ENCODE measurements at places on chromosomes 1 and 21. TPM values are rescaled to one million over a fixed set of nuclear protein-coding genes. Genes with fewer than 3 reads are reported as not detected.

RHBG gene
- total RNA-seq = 0.85 TPM

KRTAP20-2 gene
- total RNA-seq = not detected

DRAXIN gene
- total RNA-seq = 0.51 TPM

BCL2L15 gene
- total RNA-seq = 92.5 TPM

DNA sequence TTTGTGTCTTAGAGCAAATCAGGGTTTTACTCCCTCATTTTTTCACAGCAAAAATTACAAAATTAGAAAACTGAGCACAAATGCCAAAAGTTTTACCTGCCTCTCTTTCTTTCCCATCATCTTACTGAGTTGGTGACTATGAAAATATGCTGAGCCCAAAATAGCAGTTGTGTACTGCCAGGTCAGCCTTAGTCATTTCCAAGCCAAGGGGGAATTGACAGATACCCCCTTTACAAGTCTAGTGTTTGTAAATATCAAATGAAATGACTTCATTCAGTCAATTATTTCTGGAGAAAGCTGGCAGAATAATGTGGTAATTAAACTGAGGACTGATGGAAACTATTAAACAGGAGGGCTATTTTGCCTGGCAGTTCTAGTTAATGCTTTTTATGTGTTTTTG is 11.4 kb upstream of the GORAB start:
- H3K4me1 ChIP-seq = no peaks in the 10 kb centered on the region
- H3K27ac ChIP-seq = no peak overlapping the region
- no peak for DNase-seq
- H3K36me3 ChIP-seq = no peaks in the 10 kb centered on the region
- H3K27me3 ChIP-seq = no peaks in the 10 kb centered on the region

DNA sequence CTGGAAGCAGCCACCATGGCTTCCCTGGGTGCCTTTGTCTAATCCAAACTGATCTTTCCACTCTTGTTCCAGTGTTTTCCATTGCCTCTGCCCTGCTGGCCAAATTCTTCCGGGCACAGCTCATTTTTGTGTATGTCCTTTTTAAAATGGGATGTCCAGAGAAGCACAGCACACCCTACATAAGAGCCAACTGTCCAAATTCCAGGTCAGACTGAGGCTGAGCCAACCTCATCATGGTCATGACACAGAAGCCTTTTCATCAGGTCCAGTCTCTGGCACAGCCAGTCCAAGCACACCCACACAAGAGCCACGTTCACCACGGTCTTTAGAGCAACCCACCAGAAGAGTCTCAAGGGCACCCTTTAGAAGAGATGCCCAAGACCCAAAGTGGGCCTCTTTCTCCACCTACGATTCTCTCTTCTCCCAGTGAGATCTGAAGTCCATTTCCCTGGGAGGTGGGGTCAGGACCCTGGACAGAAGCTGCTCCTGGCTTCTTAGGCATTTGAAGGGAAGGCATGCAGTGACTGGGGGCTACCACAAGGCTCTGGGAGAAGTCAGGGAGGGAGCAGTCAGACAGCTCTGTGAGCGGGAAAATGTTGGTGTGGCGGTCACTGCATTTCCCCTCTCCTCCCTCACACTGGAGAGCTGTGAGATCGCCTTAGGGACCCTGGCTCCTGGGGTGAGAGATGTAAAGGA is 53.2 kb downstream of the SYT2 start:
- no peaks in the 10 kb centered on the region for H3K4me1 ChIP-seq
- no peaks in the 10 kb centered on the region for H3K27me3 ChIP-seq
- no peaks in the 10 kb centered on the region for H3K36me3 ChIP-seq
- no peak overlapping the region for H3K4me3 ChIP-seq
- no peak overlapping the region for H3K27ac ChIP-seq

- H3K27ac ChIP-seq = no peak overlapping the region
- no peaks in the 10 kb centered on the region for H3K4me1 ChIP-seq
- no peaks in the 10 kb centered on the region for H3K27me3 ChIP-seq
Measured at GRCh38 chr1:116345843-116346242, 27.2 kb upstream of the ATP1A1 start.

- no peak overlapping the region for H3K4me3 ChIP-seq
- H3K27ac ChIP-seq = no peak overlapping the region
- DNase-seq = no peak
Measured at GRCh38 chr1:229886636-229887035, 180.4 kb upstream of the GALNT2 start.

- H3K27ac ChIP-seq = no peak overlapping the region
- no peak for DNase-seq
- peaks cover 8% of the 10 kb centered on the region for H3K4me1 ChIP-seq
- H3K4me3 ChIP-seq = no peak overlapping the region
- H3K36me3 ChIP-seq = no peaks in the 10 kb centered on the region
Measured at GRCh38 chr1:229768232-229768631, 142.2 kb downstream of the URB2 start.

- no peaks in the 10 kb centered on the region for H3K36me3 ChIP-seq
- no peaks in the 10 kb centered on the region for H3K4me1 ChIP-seq
- H3K27ac ChIP-seq = no peak overlapping the region
- no peak for DNase-seq
- no peak overlapping the region for H3K4me3 ChIP-seq
Measured at GRCh38 chr21:35504277-35504676, 455.2 kb upstream of the RUNX1 start.
